ENCODE measurements at places on chromosomes 16 and 17. TPM values are rescaled to one million over a fixed set of nuclear protein-coding genes. Genes with fewer than 3 reads are reported as not detected.

DNA sequence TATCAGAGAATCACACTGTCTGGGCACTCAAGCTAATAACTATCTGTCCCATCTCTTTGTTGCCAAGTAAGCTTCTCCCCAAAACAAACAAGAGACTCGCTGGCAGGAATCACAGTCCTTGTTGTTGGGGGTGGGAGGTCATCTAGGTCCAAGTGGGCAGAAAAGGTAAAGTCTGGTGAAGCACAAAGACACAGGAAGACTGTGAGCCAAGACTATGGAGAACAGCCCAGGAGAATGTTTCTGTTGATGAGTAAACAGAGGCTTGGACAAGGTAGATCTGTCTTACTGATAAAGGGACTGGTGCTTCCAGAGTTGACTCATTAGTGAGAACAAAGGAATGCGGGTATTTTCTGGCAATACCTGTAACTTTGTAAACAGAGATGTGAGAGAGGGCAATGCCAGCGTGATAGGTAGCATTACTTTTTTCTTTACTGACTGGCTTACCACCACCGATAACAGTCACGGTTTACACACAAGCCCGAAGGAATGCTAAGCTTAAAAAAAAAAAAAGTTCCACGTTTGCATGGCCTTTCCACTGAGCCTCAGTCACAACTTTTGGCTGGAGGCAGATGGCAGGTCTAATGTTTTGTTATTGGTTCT is 11.5 kb upstream of the MMD start:
- DNase-seq, result peak; percentile 39

DNA sequence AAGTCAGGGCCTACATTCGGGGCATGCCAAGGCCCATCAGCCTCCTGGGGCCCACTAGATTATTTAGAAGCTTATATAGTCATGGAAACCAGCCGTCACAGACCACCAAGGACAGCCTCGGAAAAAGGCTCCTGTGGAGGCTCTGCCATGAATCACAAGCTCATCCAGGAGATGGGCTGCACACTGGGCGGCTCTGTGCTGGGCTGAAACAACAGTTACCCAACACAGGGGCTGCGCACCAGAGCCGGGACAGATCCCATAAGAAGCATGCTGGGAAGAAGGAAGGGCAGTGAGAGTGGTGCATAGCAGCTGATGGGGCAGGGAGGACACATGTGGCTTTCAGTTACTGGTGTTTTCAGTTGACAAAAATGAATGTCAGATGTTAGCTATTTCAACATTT is 67.7 kb upstream of the GSG1L start:
- no peak for DNase-seq

GRCh38 chr16:65919145-65919985 is 447.1 kb upstream of the CDH5 start:
- no peak for DNase-seq

DNA sequence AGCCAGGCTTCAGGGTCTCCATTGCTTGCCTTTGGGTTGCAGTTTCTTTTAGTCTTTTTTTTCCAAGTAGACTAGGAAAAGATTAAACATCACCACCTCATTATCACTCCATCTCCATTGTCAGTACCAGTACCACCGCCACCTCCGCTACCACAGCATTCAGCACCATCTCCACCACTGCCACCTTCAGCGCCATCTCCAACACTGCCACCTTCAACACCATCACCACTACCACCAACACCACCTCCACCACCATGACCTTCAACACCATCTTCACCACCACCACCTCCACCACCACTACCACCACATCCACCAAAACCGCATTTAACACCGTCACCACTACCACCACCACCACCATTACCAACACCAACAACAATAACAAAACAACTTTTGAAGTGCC is 141.5 kb upstream of the MPHOSPH6 start:
- DNase-seq, result no peak

GRCh38 chr17:75633486-75634375 is 497 bp downstream of the SMIM5 start:
- peak; percentile 95 for DNase-seq

GRCh38 chr17:29291163-29291752 is 2.7 kb downstream of the NUFIP2 start:
- peak; percentile 36 for DNase-seq

DNA sequence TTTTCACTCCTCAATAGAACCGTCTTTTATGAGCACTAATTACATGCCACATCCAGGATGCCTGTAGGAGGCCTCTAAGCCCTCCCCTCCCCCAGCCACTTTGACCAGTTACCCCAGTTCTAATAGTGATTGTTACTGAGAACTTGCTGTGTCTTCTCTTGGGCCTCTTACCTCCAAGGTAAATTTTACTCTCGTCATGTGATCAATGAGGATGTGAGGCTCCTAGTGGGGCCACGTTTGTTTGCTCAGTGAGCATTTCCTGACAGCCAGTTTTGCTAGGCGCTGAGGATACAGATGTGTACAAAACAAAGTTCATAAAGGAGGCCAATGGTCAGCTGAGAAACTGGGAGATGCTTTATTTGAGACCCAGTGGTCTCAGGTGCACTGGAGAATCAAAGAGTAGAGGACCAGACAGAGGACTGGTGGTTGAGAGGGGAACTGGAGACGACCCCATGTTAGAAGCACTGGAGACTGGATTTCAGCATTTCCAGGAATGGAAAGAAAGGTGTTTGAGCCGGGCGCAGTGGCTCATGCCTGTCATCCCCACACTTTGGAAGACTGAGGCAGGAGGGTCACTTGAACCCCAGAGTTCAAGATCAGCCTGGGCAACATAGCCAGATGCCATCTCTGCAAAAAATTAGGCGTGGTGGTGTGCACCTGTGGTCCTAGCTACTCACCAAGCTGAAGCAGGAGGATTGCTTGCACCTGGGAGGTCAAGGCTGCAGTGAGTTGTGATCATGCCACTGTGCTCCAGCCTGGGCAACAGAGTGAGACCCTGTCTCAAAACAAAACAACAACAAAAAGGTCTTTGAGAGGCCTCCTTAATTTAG is 2.6 kb downstream of the ATP2C2 start:
- peak; percentile 57 for DNase-seq

DNA sequence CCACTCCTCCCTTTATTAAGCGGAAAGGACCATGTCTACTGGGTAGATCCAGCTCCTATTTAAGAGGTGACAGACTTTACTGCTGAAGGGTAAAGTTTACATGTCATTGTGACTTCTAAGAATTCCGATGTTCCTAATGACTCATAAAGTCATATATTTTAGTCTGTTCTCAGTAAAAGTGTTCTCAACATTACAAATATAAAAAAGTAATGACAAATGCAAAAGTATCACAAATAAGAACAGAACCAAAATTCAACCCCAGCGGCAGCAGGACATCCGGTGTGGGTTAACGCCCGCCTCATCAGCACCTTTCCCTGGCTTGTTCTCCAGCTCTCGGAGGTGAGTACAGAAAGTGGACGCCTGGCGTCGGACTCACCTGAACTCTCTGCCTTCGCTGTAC is 6.8 kb downstream of the AXIN1 start:
- no peak for DNase-seq

GRCh38 chr17:78669975-78670518 is 92.9 kb upstream of the DNAH17 start:
- DNase-seq, result no peak

GRCh38 chr16:67767953-67768352 is 38.4 kb downstream of the RANBP10 start:
- no peak for DNase-seq

- DNase-seq, result no peak
Measured at GRCh38 chr16:29645694-29646187, 17.3 kb upstream of the SPN start.

GRCh38 chr17:41738077-41738800 is 3.8 kb upstream of the HAP1 start:
- DNase-seq, result peak; percentile 82

DNA sequence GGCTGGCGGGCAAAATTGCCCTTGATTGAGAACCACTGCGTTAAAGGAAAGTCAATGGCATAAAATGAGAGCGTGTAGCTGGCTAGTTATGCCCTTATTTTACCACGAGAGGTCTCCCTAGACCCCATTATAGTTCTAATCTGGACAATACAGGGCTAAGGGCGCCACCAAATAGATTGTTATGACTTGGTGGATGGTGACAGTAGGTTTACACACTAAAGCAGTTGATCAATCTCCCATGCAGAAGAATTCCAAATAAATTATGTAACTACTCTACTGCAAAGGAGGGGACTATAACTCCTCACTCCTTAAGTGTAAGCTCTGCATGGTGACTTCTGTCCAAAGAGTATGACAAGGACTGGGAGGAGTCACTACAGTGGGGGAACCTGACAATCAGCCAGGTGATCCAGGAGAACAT is 20.4 kb upstream of the YPEL2 start:
- DNase-seq, result peak; percentile 58

- DNase-seq, result no peak
Measured at GRCh38 chr17:75572713-75573539, 14.7 kb upstream of the MYO15B start.

DNA sequence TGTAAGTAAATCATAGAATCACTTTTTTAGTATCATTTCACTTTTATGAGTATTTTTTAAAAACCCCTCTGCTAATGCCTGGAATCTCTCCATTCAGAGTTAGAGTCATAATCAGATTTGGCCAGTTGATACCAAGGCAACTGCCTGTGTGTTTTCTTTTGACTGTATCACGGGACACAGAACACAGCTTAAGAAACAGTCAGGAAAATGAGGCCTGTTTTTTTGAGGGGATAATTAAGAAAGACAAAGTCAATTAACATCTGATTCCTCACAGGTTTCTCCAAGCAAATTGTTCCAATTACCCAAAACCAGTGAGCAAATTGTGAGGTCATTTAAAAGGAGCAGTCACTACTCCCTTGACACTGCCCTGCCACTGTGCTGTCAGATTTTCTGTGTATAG is 944.5 kb upstream of the SOX9 start:
- DNase-seq, result no peak

- DNase-seq, result peak; percentile 40
Measured at GRCh38 chr16:85049706-85050305, 22.2 kb downstream of the KIAA0513 start.

DNA sequence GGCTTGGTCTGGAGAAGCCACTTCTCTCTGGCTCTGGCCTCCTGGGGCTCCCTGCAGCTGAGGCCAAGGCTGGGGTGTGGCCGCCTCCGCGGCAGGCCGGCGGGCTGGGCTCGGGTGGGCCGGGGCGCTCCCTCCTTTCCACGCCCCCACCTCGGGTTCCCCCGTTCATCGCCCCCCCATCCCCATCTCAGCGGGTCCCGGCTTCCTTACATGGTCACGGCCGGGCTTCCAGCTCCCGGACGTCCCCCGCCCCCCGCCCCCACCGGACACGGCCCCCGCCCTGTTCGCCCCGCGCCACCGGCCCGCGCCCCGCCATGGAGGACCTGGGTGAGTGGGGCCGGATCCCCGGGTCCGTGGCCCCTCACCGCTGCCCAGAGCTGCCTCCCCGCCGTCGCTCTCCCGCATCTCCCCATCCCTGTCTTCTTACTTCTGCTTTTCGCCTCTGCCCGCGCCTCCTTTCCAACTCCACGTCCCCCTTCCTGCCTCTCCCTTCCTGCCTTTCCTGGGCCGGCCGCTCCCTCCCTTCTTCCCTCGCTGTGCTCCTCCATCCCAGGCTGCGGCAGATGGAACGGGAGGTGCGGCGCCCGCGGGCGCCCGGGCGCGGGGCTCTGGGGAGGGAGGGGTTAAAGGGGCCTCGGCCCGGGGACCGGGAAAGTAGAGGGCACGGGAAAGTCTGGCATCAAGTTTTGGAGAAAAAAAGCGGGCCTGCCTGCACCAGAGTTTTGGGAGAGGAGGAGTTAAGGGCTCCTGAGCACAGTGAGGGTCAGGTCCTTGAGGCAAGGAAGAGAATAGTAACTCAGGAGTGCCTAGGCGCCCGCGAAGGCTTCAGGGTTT is at the start of gene TGFB1I1:
TSS of gene TGFB1I1 (plus strand) at position 278 of the 834 bp plus-strand sequence. CDS start at position 315, 37 bp downstream.
- DNase-seq, result peak; percentile 60

- no peak for DNase-seq
Measured at GRCh38 chr17:8360260-8360659, 16.2 kb downstream of the KRABD2 start.

SCARF1 gene
- 6.3 TPM for total RNA-seq

CLEC10A gene
- total RNA-seq, result 9.7 TPM

DNAI2 gene
- not detected for total RNA-seq

PRSS27 gene
- 0.56 TPM for total RNA-seq

ADAD2 gene
- total RNA-seq, result not detected

SLC38A8 gene
- not detected for total RNA-seq

MYL4 gene
- total RNA-seq, result 0.69 TPM

CCL23 gene
- total RNA-seq, result not detected

SMPD3 gene
- 76.5 TPM for total RNA-seq

DYNLRB2 gene
- total RNA-seq, result not detected

WFDC1 gene
- total RNA-seq, result 4.4 TPM

P2RX5 gene
- 1.5 TPM for total RNA-seq
